WTC11 (cell line): ENCODE measurements at places on chromosomes 4 and X. TPM values are rescaled to one million over a fixed set of nuclear protein-coding genes. Genes with fewer than 3 reads are reported as not detected.
A peak's percentile ranks its signal among the peaks of the same experiment; 100 is the strongest.

The PPP1R2C gene
- total RNA-seq: not detected in 3 replicates

The CXXC4 gene
- 2.4 to 3.3 TPM (median 2.8 TPM) in 3 replicates for total RNA-seq

The CENPI gene
- total RNA-seq: 18.1 to 20.1 TPM (median 19.5 TPM) in 3 replicates

The SLC16A2 gene
- 48.4 to 55.2 TPM (median 48.4 TPM) in 3 replicates for total RNA-seq

DNA sequence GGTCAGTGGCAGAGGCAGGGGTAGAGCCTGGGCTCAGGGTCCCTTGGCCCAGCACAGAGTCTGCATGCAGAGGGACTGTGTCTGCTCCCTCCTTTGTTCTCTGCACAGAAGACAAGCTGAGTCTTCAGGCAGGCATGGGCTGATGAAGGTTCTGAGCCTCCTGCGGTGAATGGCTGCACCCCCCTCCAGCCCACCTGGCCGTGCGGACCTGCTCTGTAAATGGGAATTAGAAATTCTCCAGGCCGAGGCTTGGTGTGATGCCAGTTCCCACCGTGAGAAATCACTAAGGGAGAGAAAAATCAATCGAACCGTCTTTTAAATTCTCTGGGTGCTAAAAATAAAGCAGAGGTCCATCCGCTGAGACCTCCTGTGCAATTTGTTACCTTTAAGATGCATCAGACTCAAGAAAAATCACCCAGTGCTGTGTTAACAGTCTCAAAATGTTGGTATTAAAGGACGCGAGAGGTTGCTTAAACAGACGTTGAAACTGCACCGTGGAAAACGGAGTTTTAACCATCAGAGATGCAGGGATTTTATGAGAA, 96.0 kb downstream of the WFS1 start:
- peaks cover 21% of the 10 kb centered on the region for H3K4me1 ChIP-seq
- H3K36me3 ChIP-seq: no peaks in the 10 kb centered on the region
- H3K27ac ChIP-seq: no peak overlapping the region
- no peak overlapping the region for H3K4me3 ChIP-seq

DNA sequence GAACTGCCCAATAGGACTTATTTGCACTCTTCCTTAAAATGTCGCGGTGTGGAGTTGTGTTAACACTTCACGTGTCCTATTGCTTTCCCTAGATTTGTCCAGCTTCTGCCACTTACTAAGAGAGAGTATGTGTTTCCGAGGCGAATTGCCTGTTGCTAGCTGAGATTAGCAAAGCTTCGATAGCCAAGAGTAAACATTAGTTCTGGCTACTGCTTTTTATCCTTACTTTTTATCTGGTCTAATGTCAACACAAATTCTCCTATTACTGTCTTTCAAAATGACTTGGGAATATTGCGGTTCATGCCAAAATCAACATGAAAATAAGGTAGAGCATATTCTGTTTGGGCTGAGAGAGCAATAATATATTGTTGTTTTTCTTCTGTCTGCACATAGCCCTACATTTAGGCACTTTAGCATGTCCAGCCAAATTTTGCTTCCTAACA, 90.4 kb upstream of the VEGFC start:
- no peaks in the 10 kb centered on the region for H3K27me3 ChIP-seq
- H3K36me3 ChIP-seq: no peaks in the 10 kb centered on the region

GRCh38 chr4:85778632-85779131, 303.7 kb downstream of the ARHGAP24 start:
- no peaks in the 10 kb centered on the region for H3K36me3 ChIP-seq
- no peaks in the 10 kb centered on the region for H3K27me3 ChIP-seq
- H3K4me1 ChIP-seq: peaks cover 53% of the 10 kb centered on the region
- H3K27ac ChIP-seq: peak overlapping the region; percentile 44; the same call in 1 of the 2 replicates
- DNase-seq: no peak

DNA sequence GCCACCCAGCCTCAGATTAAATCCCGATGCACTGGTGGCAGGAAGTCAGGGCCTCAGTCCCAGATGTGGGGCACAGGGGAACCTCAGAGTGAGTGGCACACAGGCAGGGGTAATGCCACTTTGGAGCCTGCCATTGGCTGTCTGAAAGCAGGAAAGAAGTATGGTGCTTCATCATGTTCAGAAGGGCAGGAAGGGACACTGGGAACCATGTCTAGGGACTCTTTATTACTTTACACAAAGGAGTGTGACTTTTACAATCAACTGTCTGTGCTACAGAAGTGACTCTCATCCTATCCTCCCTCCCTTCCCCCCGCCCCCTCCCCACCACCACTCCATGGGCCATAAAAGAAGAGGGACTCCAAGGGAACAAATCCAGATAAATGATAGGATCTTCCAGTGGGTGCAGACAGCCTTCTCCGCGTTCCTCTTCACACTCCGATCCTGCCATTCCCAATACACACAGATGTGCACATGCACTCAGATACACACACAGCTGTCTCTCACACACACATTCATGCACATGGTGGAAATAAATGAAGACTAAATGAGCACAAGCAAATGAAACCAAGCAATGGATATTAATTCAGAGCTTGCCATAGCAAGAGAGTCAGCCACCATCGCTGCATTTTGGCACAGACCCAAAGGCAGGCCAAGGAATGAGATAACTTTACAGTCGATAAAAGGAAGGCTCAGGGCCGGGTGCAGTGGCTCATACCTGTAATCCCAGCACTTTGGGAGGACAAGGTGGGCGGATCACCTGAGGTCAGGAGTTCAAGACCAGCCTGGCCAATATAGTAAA, 2.5 kb upstream of the TMEM154 start:
- H3K27me3 ChIP-seq: peaks cover 17% of the 10 kb centered on the region
- H3K36me3 ChIP-seq: no peaks in the 10 kb centered on the region
- H3K4me1 ChIP-seq: peaks cover 42% of the 10 kb centered on the region
- H3K4me3 ChIP-seq: no peak overlapping the region
- no peak overlapping the region for H3K27ac ChIP-seq
- no peak for DNase-seq

The TSR2 gene
- total RNA-seq: 43.4 to 47.4 TPM (median 45.5 TPM) in 3 replicates

DNA sequence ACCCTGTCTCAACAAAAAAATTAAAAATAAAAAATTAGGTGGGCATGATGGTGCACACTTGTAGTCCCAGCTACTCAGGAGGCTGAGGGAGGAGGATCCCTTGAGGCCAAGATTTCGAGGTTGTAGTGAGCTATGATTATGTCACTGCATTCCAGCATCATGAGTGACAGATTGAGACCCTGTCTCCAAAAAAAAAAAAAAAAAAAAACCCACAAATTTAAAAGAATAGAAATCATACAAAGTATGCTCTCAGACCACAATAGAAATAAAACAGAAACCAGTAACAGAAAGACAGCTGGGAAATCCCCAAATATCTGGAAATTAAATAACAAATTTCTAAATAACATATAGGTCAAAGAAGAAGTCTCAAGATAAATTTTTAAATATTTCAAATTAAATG, 81.0 kb upstream of the HUWE1 start:
- no peak overlapping the region for H3K4me3 ChIP-seq
- no peak for DNase-seq
- H3K4me1 ChIP-seq: no peaks in the 10 kb centered on the region; the same call in 1 of the 2 replicates
- no peaks in the 10 kb centered on the region for H3K27me3 ChIP-seq
- no peak overlapping the region for H3K27ac ChIP-seq

- no peak overlapping the region for H3K4me3 ChIP-seq
- no peaks in the 10 kb centered on the region for H3K4me1 ChIP-seq
- no peak overlapping the region for H3K27ac ChIP-seq
- DNase-seq: no peak
- H3K36me3 ChIP-seq: no peaks in the 10 kb centered on the region
Measured at GRCh38 chr4:36392916-36393315, 111.5 kb downstream of the DTHD1 start.

The ASB12 gene
- 0.60 to 1.4 TPM (median 0.80 TPM) in 3 replicates for total RNA-seq

- peak; percentile 32 for DNase-seq
- H3K27ac ChIP-seq: no peak overlapping the region
- peaks cover 13% of the 10 kb centered on the region for H3K4me1 ChIP-seq
- no peak overlapping the region for H3K4me3 ChIP-seq
Measured at GRCh38 chr4:134470544-134470943, 269.0 kb upstream of the PABPC4L start.

The ZFP42 gene
- 120 to 128 TPM (median 122 TPM) in 3 replicates for total RNA-seq

The CFAP99 gene
- total RNA-seq: 0.23 to 0.41 TPM in 2 of 3 replicates, not detected in the other

The PDLIM3 gene
- total RNA-seq: 6.2 to 7.0 TPM (median 6.9 TPM) in 3 replicates

The SSX4 gene
- 0.17 TPM in 1 of 3 replicates, not detected in the others for total RNA-seq

GRCh38 chr4:21490682-21491081, 457.9 kb downstream of the KCNIP4 start:
- H3K4me1 ChIP-seq: peaks cover 15% of the 10 kb centered on the region
- H3K4me3 ChIP-seq: no peak overlapping the region
- no peaks in the 10 kb centered on the region for H3K27me3 ChIP-seq
- no peaks in the 10 kb centered on the region for H3K36me3 ChIP-seq
- H3K27ac ChIP-seq: no peak overlapping the region
- DNase-seq: no peak

The ZNF157 gene
- total RNA-seq: 1.7 to 2.0 TPM (median 1.8 TPM) in 3 replicates

- H3K27ac ChIP-seq: no peak overlapping the region
- no peak overlapping the region for H3K4me3 ChIP-seq
- H3K36me3 ChIP-seq: no peaks in the 10 kb centered on the region
- peaks cover 8% of the 10 kb centered on the region for H3K4me1 ChIP-seq
- DNase-seq: no peak
Measured at GRCh38 chr4:184148738-184149637, 68.7 kb downstream of the ENPP6 start.

GRCh38 chrX:39335513-39336235, 534.4 kb downstream of the MID1IP1 start:
- H3K27me3 ChIP-seq: no peaks in the 10 kb centered on the region
- H3K27ac ChIP-seq: no peak overlapping the region
- H3K4me3 ChIP-seq: no peak overlapping the region
- no peaks in the 10 kb centered on the region for H3K4me1 ChIP-seq

DNA sequence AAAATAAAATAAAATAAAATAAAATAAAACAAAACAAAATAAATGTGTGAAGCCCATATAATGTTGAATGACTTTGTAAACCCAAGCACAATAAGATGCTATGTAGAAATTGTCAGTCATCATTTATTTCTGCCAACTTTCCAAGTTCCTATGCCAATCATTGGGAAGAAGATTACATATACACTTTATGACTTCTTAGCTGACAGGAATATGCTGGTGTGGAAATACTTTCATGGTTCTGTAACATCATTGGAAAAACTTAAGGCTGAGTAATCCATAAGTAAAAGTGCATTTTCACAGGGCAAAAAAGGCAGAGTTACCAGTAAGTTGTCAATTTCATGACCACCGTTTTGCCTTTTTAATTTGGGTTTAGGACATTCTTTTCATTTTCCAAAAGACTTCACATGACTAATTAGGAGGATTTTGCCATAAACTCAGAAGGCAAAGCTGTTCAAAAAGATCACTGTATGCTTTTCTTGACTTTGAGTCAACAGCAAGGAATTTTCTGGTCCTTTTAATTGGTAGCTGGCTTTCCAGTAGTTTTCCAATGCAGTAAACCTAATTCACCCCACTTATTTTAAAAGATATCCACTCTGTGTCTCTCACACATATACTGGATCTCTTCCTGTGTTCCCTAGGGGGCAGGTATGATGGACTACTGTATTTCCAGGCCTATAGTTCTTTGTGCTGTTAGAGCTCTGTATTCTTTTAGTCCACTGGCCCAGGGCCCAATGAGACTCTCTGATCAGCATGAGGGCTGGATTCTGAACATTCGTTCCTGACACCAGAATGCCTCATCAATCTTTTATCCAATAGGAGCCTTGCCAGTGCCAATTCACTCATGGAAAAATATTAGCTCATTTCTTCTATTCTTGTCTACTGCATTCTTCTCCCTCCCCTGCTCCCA, 26.2 kb upstream of the SCRG1 start:
- H3K4me1 ChIP-seq: no peaks in the 10 kb centered on the region
- no peak overlapping the region for H3K27ac ChIP-seq
- H3K36me3 ChIP-seq: no peaks in the 10 kb centered on the region
- H3K4me3 ChIP-seq: no peak overlapping the region

GRCh38 chr4:150909116-150909515, 106.0 kb downstream of the LRBA start:
- no peaks in the 10 kb centered on the region for H3K27me3 ChIP-seq
- peak overlapping the region; percentile 3; the same call in 1 of the 2 replicates for H3K27ac ChIP-seq
- peaks cover 6% of the 10 kb centered on the region for H3K4me1 ChIP-seq
- no peak overlapping the region for H3K4me3 ChIP-seq
- DNase-seq: no peak

DNA sequence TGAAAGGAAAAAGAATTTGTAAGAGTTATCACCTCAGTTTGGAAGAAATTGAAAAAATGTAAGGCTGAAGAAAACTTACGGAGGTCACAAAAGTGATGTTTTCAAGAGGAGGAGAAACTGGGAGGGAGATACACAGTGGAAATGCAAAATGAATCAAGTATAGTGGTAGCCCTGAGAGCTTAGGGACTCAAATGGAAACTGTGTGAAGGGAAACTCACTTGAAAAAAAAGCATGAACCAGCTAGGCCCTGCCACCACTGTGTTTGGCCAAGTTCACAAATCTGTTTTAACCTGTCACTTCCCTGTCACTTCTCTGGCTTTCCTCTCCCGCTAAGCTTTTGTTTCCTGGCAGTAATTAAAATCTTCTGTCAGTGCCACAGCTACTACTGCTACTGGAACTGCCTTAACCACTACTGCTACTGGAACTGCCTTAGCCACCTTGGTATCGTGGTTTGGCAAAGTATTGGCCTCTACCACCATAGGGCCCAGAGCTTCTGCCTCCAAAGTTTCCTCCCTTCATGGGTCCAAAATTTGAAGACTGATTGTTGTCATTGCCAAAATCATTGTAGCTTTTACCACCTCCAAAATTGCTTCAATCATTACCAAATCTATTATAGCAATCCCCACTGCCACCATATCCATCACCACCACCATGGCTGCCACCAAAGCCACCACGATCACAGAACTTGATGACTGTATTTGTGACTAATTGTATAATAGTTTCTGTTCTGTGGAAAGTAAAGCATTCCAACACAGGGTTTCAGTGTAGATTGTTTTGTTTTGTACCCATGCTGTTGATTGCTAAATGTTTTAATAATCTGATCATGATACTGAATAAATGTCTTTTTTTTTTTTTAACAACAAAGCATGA, 41.5 kb downstream of the SMARCA5 start:
- H3K27me3 ChIP-seq: peaks cover 10% of the 10 kb centered on the region
- H3K4me3 ChIP-seq: no peak overlapping the region
- no peak for DNase-seq

- no peaks in the 10 kb centered on the region for H3K36me3 ChIP-seq
- DNase-seq: no peak
- no peaks in the 10 kb centered on the region for H3K27me3 ChIP-seq
- peaks cover 14% of the 10 kb centered on the region; the same call in 1 of the 2 replicates for H3K4me1 ChIP-seq
Measured at GRCh38 chr4:101199507-101200285, 147.6 kb downstream of the PPP3CA start.

DNA sequence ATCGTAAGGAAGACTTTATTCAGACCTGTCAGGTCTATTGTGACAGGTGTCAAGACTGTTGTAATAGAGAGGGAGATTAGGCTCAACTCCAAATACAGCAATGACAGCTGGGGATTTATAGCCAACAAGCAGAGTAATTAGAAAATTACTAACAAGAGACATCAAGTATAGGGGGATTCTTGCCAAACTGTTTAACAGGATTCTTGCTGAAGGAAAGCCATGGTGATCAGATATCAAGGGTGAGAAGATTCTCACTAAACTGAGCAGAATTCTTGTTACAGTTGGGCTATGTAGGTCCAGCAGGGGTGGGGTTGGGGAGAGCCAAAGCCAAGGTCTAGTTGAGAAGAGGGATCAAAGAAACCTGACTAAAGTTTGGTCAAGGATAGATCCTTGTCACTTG, 461.0 kb upstream of the GALNT7 start:
- peaks cover 29% of the 10 kb centered on the region for H3K27me3 ChIP-seq
- no peak overlapping the region for H3K27ac ChIP-seq
- no peak for DNase-seq
- peaks cover 26% of the 10 kb centered on the region for H3K36me3 ChIP-seq

- no peak overlapping the region for H3K4me3 ChIP-seq
- H3K27ac ChIP-seq: no peak overlapping the region
- peaks cover 3% of the 10 kb centered on the region for H3K27me3 ChIP-seq
- no peaks in the 10 kb centered on the region for H3K36me3 ChIP-seq
- H3K4me1 ChIP-seq: peaks cover 10% of the 10 kb centered on the region
- peak; percentile 65 for DNase-seq
Measured at GRCh38 chrX:152821145-152821765, 9.3 kb downstream of the CETN2 start.

The LDOC1 gene
- 16.9 to 27.6 TPM (median 25.7 TPM) in 3 replicates for total RNA-seq
